ENCODE measurements at places on chromosomes 13 and 19.

DNA sequence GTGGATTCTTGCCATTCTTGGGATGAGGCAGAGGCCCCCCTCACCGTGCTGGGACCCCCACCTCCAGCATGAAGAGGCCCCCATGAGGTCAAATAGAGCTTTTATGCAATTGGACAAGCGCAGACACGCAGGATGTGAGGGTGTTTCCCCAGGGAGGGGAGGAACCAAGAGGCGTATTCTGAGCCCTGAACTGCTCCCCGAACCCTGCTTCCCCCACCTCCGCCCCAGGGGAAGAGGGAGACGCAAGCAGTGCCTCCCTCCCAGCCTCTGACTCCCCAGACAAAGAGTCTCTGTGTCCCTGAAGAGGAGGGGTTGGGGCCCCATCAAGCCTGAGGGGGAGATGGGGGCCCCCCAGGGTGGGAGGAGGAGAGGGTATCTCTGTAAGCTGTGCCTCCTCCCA lies 1.3 kb upstream of the RDH8 start:
- DNase-seq, result no peak

- DNase-seq, result no peak
These were observed 28.9 kb downstream of the HPN start for GRCh38 chr19:35070471-35070870.

GRCh38 chr19:28612275-28612769 lies 600.6 kb downstream of the UQCRFS1 start:
- DNase-seq, result no peak

DNA sequence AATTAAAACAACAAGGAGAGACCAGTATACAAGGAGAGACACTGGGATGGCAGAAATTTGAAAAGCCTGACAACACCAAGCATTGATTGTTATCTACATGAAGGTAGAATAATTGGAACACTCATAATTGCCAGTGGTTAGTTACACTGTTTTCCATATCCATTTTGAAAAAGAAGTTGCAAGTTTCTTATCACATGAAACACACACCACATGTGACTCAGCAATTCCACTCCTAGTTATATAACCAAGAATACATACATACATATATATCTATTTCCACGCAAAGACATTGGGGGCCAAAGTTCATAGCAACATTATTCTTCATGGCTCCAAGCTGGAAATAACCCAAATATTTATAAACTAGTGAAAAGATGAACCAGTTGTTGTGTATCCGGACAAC lies 15.2 kb upstream of the PABPC3 start:
- no peak for DNase-seq

DNA sequence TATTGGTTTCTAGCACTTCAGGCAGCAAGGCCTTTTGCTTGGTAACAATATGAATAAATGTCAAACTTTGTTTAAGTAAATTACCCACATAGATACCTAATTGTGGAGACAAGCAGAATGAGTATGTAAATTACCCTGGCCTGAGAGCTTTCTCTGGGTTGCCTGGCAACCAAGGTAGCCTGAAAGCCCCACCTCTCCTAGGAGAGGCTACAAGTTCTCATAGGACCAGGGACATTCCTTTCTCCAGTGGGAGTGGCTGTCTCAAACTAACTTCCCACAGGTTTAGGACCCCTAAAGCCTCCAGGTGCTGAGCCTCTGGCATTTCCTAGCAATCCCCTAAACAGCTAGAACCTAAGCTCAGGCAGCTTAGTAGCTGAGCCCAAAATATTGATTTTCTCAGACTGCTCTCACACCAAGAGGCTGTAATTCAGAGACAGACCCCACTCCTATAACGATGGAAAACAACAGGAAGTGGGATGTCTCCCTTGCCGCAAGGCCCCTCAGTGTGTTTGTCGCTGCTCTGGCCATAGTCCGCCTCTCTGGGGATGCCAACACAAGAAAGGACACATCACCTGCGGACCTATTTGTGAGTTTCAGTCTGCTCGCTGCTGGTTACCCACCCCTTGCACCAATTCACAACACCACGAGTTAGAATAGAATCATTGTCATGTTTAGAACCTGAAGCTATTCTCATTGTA lies 207.3 kb downstream of the DLEU7 start:
- no peak for DNase-seq

- DNase-seq, result no peak
These were observed 9.1 kb upstream of the HSD17B14 start for GRCh38 chr19:48845384-48845783.

DNA sequence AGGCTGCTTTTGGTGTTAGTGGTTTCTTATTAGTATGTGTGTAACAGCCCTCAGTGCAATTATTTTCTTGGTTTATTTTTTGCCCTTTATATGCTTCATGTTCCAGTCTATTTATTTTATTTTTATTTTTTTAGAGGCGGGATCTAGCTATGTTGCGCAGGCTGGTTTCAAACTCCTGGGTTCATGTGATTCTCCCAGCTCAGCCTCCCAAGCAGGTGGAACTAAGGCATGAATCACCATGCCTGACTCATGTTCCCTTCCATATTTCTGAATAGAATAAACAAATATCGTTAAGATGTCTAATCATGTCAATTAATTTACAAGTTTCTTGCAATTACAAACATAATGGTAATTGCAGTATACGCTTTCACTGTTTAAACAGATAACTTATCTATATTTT lies 11.7 kb downstream of the SKA3 start:
- no peak for DNase-seq

- no peak for DNase-seq
These were observed 2.3 kb downstream of the U2AF2 start for GRCh38 chr19:55656988-55657747.

DNA sequence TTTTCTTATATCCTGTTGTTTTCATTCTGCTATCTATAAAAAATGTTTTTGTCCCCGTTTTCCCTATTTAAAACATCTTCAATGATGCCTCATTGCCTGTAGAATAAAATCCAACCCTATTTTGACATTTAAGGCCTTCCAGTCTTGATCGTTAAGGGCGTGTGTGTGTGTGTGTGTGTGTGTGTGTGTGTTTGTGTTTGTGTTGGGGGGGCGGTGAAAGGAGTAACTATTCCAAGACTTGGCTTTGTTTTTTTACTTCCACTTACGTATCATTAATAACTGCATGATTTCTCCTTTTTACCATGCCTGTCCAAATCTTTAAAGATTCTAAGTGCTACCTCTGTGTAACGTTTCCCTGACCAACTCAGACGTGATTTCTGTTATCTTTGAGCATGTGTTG lies 784 bp downstream of the PIBF1 start:
- no peak for DNase-seq

- no peak for DNase-seq
These were observed 40.2 kb downstream of the BRD4 start for GRCh38 chr19:15292140-15292539.

GRCh38 chr19:16794456-16795441 lies 34.4 kb upstream of the SIN3B start:
- DNase-seq, result no peak

DNA sequence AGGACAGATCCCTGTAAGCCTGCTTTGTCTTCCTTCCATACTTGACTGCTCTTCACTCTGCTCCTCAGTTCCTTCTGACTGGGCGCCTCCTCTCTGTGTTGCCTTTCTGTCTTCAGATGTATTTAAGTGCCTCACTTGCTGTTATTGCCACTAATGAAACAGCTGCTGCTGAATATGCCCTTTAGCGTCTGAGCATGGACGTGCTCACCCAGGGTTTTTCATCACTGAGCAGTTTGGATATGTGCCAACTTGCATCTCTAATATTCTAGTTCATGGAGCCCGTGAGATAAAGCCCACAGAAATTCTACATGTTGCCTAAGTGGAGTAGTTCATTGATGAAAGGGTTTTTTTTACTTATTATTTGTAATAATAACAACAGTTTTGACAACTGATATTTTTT lies 198.2 kb downstream of the MYO16 start:
- no peak for DNase-seq

DNA sequence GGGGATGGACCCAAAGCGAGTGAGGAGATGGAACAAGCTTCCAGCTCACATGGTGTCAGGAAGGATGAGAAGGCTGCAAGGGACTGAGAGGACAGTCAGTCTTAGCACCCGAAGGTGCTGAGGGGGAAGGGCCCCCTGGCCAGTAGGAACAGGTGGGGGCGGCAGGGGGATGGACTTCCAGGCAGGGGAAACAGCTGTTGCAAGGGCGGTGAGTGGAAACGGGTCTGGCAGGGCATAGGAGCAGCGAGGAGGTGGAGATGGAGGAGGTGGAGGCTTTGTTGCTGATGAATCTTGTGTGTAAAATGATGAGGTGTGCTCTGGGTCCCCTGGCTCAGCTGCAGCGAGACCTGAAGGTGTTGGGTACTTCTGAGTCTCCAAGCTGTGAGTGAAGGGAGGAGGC lies 1.2 kb downstream of the MAP1S start:
- no peak for DNase-seq

- no peak for DNase-seq
These were observed 2.4 kb upstream of the LYL1 start for GRCh38 chr19:13104848-13105711.

DNA sequence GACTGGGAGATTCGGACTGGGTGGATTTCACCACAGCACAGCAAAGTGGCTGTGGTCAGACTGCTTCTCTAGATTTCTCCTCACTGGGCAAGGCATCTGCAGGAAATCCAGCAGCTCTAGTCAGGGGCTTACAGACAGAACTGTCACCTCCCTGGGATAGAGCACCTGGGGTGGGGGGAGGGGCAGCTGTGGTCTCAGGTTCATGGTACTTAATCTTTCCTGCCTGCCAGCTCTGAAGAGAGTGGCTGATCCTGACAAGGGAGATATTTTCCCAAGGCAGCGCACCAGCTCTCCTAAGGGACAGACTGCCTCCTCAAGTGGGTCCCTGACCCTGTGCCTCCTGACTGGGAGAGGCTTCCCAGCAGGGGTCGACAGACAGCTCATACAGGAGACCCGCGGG lies 212.8 kb upstream of the KLF12 start:
- DNase-seq, result no peak

- no peak for DNase-seq
These were observed 14.9 kb downstream of the SH3GL1 start for GRCh38 chr19:4385291-4386040.

GRCh38 chr13:26837997-26838396 lies 77.4 kb upstream of the GPR12 start:
- DNase-seq, result no peak

DNA sequence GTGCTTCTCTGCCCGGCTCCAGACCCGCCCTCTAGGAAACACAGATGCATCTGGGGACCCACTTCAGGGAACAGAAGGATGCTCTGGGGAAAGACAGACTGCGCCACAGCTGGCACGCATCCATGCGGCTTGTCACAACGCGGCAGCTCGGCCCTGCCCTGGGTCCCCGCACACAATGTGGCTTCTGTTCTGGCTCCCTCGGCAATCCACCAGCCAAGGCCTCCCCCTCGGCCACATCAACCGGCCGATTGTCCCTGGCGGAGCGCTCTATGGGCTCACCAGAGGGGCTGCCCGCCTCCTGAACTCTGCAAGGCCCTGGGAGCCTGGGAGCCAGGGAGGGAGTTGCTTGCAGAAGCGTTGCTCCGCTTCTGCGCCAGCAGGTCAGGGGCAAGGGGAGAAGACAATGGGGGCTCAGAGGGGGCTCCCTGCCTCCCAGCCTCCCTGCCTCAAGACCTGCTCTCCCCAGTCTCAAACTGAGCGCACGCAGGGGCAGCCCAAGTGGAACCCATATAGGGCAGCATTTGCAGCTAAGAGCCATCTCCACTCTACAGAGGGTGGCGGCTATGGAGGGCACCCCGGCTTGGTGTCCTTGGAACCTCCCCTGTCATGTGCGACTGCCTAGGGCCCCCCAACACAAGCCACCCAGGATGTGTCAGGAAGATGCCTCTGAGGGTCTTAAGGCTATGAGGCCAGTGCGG lies 37.9 kb downstream of the MLLT1 start:
- no peak for DNase-seq

Measured in activated T-helper 1 cell treated with anti-CD3 and anti-CD28 coated beads, Interleukin-12 subunit alpha, Interleukin-12 subunit beta, Interleukin-2, Interleukin-4 antibody, amounts not matched to agents 30 ng/mL and 10 ng/mL and 1 ng/mL, durations not matched to agents 14 hours and 24 hours and 36 hours (primary cell).